ENCODE measurements at places on chromosomes 7 and 10.
A peak's percentile ranks its signal among the peaks of the same experiment; 100 is the strongest.

GRCh38 chr10:86486856-86487255 lies 34.7 kb downstream of the WAPL start:
- DNase-seq, result no peak

DNA sequence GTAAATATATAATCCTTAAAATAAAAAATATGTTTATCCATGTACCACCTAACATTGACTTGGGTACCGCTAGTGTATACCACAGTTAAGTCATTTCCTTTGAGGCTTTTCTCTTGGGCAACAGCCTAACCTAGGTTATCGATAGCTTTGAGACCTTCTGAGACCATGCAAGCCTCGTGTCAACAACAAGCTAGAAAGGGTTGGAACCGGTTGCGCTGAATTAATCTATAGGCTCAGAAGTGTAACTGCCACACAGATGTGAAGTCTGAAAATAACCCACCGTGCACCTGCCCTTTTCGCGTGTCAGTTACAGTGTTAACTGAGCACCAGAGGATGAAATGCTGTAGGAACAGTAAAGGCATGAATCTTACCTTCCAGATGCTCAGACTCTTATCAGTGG lies 59.8 kb downstream of the ARID5B start:
- DNase-seq, result no peak

- DNase-seq, result no peak
Observed at GRCh38 chr7:139772115-139772514, 5.7 kb downstream of the HIPK2 start.

DNA sequence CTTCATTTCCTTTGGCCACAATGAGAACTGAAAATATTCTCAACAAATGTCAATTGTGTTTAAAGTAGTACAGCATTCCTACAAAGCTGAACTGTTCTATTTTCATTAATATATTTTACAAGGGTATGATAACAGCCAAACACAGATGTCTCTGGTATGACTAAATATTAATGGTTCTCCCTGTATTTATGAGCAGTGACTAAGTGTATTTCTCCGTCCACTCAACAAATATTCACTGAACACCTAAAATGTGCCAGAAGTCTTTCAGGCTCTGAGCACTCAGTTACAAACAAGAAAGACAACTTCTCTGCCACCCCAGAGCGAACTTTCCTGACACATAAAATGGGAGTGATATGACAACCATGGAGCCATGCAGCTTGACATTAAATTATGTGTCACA lies 135.6 kb downstream of the VPS41 start:
- no peak for DNase-seq

DNA sequence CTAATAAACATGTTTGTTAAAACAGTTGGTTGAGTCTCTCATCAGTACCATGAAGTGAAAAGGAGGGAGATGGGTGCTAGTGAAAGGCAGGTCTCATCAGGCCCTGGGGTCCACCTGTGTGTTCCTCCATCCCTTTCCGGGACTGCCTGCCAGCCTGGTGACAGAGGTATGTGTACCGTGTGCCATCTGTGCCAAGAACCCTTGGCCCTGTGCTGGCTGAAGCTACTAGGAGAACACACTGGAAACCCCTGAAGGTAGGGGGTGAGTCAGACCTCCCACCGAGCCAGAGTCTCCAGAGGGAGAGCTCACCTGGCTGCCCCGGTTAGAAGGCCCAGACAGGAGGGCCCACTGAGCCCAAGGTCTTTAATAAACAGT lies 2.3 kb downstream of the DDIT4 start:
- DNase-seq, result peak; percentile 36

DNA sequence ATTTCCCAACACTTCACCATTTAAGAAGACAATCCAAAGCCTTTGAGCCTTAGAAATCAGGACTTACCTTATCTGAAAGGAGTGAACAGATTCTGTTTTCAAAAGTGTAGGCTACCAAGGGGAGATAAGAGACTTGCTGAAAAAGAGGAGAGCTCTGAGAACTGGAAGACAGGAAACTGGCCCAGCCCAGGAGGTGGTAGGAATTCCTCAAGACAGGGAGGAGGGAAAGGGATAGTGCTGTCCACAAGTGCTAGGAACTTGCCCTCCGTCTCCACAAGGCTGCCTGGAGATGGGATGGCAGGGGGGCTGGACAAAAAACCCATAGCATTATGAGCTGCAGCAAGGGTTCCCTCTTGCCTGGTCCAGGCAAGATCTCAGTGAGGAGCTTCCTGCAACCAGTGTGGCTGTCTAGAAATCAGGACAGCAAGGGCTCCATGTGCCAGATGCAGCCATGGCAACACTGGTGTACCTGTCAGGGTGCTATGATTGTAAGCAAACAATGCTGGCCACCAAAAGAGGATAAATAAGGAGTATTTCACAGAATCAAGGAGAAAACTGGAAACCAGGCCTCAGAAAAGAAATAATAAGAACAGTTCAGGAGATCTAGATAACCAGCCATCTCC lies 22.7 kb upstream of the FRMD4A start:
- no peak for DNase-seq

GRCh38 chr7:126570845-126571244 lies 681.9 kb downstream of the GRM8 start:
- no peak for DNase-seq

DNA sequence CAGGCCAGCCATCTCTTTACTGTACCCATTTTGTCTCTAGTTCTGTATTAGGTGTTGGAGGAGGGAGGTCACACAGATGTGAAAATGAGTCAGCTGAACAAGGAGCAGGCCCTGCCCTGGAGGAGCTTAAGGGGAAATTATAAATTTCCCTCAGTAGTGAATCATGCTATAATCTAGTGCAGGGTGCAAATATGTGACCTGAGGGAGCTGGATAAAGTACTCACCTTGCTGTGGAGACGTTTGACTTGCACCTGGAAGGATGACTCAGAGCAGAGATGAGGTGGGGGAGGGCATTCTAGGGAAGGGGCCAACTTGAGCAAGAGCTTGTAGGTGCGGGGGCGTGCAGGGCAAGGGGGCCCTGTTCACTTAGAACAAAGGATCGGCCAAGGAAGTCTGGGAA lies 610.6 kb downstream of the SDK1 start:
- no peak for DNase-seq

GRCh38 chr7:46855851-46856250 lies 726.1 kb downstream of the TNS3 start:
- DNase-seq, result no peak

GRCh38 chr10:99593312-99593711 lies 26.9 kb downstream of the SLC25A28 start:
- peak; percentile 86 for DNase-seq

- no peak for DNase-seq
Observed at GRCh38 chr10:32093650-32094049, 37.4 kb upstream of the KIF5B start.

DNA sequence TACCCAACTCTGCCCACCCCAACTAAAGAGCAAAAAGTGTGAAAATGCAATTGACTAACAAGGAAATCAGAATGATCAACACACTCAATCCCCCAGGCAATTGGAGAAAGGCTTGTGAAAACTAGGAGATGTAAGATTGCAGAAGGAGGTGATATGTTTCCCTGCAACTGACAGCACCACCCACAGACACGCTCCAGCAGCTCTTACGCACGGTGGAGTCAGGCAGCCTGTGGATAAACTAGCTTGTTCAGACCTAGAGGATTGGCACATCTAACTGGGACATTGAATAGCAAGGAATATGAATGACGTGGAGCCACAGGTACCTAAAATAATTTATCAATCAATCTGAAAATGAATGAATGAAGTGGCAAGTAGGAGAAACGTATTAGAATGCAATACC lies 125.7 kb upstream of the MYO3A start:
- DNase-seq, result no peak

GRCh38 chr10:114337510-114338462 lies 66.5 kb downstream of the AFAP1L2 start:
- no peak for DNase-seq

DNA sequence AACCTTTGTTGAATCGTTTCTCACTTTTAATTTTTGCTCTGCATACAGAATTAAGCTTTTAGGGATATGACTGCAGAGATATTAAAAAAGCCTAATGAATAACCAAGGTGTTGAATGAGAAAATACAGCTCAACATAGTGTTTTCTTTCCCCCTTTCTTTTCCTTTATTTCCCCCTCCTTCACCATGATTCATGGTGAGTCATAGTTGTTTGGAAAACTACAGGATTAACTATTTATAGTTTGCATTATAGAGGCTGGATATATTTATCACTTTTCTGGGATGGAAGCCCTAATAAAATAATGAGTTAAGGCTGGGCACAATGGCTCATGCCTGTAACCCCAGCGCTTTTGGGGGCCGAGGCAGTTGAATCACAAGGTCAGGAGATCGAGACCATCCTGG lies 115.0 kb downstream of the DNAJB9 start:
- no peak for DNase-seq

GRCh38 chr7:112120696-112121217 lies 85.4 kb downstream of the DOCK4 start:
- no peak for DNase-seq

GRCh38 chr7:149873970-149874643 lies 338 bp downstream of the ATP6V0E2 start:
- DNase-seq, result no peak

DNA sequence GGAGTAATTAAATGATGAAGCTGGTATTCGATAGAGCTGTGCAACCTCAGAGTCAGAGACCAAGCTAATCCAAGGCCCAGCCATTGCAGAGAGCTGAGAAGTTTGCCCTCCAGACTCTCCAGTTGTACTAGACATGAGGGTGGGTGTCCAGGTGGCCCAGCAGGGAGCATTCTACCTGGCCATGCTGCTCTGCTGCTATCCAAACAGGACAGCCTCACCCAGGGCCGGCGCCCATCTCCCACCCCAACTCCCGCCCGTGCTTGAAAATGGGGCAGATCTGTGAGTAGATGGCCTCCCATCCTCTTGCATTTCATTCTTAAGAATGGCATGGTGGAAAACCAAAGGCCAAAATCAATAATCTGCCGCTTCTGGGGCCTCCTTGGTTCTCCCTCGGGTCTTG lies 124.2 kb downstream of the TCERG1L start:
- no peak for DNase-seq

DNA sequence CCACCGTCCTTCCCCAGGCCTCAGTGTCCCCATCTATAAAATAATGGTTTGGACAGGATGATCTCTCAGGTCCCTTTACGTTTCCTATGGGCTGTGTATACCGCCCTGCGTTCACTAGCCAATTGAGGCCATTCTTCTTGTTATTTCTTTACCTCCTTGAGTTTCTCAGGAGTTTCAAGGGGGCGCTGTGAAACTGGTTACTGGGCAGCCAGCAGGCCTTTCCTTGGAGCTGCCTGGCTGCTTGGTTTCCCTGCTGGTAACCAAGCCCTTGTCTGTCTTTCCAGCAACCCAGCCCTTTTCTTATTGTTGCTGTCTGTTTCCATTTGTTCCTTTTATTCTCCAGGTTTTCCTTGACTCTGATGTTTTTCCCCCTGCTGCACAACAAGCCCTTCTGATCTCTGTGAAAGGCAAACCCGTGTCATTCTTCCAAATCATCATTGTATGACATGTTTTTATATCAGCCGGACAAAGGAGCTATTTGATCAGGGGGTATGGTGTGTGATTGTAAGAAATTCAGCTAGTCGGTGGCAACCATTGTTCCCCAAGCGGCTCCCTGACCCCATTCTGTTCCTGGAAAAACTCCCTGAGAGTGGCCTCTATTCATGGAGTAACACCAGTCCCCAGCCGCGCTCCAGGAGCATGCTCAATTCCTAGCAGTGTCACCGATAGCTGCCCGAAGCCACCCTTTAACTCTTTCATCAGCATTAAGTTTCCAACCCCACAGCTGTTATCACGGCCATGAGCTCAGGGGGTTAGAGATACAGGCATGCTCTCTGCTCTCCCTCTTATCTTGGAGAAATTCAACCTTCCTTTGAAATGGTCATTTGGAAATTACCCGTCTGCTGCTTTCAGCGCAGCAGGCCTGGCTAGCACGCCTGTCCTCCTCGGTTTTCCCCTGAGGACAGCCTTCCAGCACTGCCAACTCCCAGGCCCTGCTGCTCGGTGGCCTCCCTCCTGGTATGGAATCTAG lies 26.6 kb downstream of the FGF8 start:
- peak; percentile 76 for DNase-seq

DNA sequence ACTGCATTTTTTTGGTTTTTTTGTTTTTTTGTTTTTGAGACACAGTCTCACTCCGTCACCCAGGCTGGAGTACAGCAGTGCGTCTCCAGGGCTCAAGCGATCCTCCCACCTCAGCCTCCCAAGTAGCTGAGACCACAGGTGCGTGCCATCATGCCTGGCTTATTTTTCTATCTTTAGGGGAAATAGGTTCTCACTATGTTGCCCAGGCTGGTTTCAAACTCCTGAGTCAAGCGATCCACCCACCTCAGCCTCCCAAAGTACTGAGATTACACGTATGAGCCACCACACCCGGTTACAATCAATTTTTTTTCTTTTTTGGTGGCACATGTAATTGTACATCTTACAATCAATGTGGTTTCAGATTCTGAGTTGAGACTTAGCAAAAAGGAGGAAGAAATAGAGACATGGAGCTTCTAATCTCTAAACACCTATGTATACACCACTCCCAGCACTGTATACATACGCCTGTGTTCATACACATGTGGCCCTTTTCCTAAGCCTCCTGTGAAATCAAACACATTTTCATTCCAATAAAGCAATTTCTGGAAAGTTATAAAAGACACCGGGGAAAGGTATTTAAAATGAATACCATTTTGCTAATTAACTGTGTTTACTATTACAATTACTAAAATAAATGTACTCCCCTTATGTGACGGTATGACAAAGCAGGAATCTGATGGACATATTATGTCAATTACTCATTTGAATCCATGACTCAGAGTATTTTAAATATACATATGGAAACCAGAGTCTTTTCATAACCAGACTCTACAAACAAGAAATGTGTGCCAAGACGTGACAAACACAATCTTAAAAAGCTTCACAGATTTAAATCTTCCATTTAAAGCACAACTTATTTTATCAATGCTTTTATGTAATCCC lies 40.9 kb downstream of the SMURF1 start:
- DNase-seq, result no peak

DNA sequence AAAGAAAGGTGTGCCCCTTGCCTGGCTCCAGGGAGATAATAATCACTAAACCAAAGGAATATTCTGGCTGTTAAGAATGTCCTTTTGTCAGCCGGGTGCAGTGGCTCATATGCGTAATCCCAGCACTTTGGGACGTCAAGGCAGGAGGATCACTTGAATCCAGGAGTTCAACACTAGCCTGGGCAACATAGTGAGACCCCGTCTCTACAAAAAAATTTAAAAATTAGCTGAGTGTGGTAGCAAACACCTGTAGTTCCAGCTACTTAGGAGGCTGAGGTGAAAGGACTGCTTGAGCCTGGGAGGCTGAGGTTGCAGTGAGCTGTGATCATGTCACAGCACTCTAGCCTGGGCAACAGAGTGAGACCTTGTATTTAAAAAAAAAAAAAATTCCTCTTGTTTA lies 74.1 kb downstream of the HERC4 start:
- no peak for DNase-seq

DNA sequence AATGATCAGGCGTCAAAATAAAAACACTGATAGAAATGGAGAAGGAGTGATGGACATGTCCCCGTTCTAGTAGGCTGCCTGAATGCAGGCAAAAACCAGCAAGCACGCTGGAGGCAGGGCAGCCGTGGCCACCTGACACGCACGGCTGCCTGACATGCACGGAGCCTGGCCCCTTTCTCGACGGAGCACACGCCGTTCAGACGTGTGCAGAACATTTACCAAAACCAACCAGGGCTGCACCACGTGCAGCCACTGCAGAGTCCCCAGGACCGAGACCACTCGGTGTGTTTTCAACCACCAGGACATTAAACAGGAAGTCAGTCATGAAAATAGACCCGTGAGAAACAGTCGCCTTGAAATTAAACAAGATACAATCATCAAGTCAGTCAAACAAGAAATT lies 61.9 kb upstream of the NKX6-2 start:
- no peak for DNase-seq

Data from large intestine (tissue), 12 donors.